ENCODE measurements at places on chromosomes 11 and 22. TPM values are rescaled to one million over a fixed set of nuclear protein-coding genes. Genes with fewer than 3 reads are reported as not detected.

Gene APLNR
- polyA plus RNA-seq, result 0.03 TPM

Gene HYOU1
- polyA plus RNA-seq, result 90.8 TPM

Gene MMP8
- polyA plus RNA-seq, result not detected

Gene PANX2
- polyA plus RNA-seq, result 1.3 TPM

Gene OVOL1
- polyA plus RNA-seq, result not detected

Gene AP5B1
- polyA plus RNA-seq, result 3.8 TPM

Gene KRTAP5-9
- polyA plus RNA-seq, result not detected

Gene RFPL1
- not detected for polyA plus RNA-seq

Gene EIF4ENIF1
- 39.9 TPM for polyA plus RNA-seq

Gene FBLN1
- polyA plus RNA-seq, result 94.8 TPM

Gene C11orf86
- 0.08 TPM for polyA plus RNA-seq
